ENCODE measurements at places on chromosomes 4 and X. TPM values are rescaled to one million over a fixed set of nuclear protein-coding genes. Genes with fewer than 3 reads are reported as not detected.

The BCAP31 gene
- polyA plus RNA-seq: 70.9 TPM

- DNase-seq: no peak
Measured at GRCh38 chrX:104376937-104377336, 122.2 kb upstream of the ESX1 start.

- DNase-seq: no peak
Measured at GRCh38 chr4:112270640-112271421, 14.9 kb downstream of the TIFA start.

GRCh38 chrX:50492720-50493119 lies 22.1 kb upstream of the DGKK start:
- no peak for DNase-seq
